ENCODE measurements at places on chromosomes 3 and 15.

DNA sequence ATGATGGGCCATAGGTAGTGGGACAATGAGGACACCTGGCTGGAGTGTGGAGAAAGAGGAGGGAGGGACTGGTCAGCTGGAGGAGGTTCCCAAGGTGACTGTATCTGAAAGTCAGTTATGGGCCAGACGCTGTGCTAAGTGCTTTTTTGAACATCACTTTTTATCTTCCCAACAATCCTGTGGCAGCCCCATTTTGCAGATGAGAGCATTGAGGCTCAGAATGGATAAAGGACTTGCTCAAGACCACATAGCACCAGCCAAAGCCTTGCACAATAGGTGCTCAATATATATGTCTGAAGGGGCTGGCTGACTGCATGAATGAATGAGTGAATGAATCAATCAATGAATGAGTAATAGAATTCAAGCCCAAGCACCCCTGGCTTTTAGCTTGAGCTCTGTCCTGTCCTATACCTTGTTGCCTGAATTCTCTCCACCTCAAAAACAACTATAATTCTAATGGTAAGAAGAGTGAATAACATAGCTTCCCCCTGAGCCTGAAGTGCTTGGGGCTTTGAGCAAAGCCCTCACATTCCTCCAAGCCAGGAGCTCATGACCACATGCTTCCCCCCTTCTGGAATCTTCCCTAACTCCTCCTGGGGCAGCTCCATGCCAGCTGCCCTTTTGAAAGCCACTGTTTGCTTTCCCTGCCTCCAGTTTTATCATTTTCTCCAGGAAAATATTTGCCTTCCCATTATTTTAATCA lies 150.9 kb downstream of the RPLP1 start:
- DNase-seq, result no peak

- peak; percentile 20 for DNase-seq
These were observed 103.6 kb upstream of the ICE2 start for GRCh38 chr15:60582370-60583036.

DNA sequence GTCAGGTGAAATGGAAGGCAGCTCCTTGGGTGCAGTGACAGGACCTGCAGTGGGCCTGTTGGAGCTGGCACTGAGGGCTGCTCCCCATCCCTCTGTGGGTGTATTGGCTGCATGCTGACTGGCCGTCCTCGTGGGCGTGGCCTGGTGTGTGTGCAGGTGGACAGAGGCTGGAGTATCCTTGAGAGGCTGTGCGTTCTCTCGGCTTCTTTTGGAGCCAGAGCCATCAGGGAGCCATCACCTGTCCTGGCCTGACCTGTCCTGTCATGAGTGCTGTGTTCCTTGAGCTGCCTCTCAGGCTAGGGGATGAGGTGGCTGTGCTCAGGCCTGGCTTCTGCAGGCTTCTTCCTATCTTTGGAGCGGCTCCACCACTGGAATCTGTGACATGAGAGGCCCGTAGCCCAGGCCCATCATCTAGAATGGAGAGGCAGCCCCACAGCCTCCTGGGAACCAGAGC lies 61.5 kb downstream of the APBA2 start:
- DNase-seq, result no peak

DNA sequence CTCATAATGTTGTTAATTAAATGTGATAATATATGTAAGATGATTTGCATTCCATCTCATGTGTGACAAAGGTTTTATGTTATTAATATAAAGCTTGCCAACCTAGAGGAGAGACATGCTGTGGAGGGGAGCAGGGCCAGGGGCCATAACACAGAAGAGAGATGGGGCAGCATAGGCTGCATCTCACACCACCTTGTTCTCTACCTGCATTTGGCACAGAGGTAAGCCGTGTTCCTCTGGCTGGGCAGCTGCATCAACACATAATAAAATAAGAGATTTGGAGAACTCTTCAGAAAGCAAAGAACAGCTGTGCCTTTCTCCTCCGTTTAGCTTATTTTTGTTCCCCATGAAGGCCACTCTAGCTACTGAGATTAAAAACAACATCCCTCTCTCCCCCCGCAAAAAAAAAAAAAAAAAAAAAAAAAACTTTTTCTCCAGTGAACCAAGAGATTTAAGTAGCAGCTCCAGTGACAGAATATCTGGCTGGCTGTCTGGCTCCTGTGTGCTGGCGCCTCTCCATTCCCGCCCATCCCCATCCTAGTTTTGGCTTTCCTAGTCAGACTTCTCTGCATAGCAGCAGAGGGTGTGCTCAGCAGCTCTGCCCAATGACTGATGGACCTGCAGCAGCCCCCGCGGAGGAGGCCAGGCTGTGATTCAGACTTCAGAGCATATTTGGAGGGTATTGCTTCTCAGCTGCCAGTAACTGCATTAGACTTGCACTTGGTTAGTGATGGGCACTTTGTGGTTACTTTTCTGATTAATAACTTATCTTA lies 52.2 kb upstream of the STXBP5L start:
- no peak for DNase-seq

DNA sequence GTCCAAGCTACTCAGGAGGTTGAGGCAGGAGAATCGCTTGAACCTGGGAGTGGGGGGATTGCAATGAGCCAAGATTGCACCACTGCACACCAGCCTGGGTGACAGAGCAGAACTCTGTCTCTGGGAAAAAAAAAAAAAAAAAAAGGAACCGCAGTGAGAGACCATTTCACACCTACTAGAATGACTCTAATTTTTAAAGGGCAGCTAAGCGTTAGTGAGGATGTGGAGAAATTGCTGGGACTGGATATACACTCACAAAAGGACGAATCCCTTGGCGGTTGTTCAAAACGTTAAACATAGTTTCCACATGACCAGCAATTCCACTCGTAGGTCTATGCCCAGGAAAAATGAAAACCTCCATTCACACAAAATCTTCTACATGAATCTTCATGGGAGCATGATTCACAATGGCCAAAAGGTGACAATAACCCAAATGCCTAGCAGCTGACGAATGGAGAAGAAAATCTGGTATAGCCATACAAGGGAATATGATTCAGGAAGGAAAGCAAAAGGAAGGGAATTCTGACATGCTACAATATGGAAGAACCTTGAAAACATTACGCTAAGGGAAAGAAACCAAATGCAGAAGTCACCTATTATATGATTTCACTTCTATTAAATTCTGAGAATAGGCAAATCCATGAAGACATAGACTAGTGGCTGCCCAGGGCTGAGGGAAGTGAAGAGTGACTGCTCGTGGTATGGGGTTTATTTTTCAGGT lies 127.0 kb downstream of the CHSY1 start:
- no peak for DNase-seq

DNA sequence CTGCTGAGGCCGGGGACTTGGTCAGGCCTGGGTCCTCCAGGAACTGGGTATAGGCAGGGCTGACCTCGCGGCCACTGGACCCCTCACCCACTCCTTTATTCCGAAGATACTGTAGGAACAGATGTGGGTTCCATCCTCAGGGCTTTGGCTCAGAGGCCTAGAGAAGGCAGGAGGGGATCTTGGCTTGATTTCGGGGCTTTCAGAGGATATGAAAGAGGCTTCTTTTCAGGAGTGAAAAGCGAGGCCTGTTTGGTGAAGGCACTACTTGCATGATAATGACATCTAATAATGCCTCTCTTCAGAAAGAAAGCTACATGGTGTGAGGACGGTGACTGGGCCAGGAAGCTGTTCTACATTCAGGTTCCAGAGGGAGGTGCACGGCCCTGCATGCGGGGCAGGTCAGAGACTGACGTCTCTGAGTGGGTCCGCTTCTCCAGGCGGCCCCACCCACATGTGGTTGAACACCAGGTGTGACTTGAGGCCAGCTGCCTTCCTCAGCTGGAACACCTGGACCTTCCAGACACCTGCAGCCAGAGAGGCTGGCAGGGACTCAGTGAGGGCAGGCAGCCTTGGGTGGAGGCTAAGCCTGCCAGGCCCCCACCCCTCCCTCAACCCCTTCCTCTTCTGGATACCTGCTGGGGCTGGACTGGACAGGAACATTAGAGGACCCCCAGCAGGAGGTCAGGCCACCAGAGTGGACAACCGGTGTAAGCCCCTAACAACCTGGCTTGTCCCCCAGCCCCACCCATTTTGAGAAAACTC lies 31.1 kb upstream of the HHATL start:
- no peak for DNase-seq

GRCh38 chr15:43505738-43506137 lies 11.7 kb upstream of the MAP1A start:
- no peak for DNase-seq

DNA sequence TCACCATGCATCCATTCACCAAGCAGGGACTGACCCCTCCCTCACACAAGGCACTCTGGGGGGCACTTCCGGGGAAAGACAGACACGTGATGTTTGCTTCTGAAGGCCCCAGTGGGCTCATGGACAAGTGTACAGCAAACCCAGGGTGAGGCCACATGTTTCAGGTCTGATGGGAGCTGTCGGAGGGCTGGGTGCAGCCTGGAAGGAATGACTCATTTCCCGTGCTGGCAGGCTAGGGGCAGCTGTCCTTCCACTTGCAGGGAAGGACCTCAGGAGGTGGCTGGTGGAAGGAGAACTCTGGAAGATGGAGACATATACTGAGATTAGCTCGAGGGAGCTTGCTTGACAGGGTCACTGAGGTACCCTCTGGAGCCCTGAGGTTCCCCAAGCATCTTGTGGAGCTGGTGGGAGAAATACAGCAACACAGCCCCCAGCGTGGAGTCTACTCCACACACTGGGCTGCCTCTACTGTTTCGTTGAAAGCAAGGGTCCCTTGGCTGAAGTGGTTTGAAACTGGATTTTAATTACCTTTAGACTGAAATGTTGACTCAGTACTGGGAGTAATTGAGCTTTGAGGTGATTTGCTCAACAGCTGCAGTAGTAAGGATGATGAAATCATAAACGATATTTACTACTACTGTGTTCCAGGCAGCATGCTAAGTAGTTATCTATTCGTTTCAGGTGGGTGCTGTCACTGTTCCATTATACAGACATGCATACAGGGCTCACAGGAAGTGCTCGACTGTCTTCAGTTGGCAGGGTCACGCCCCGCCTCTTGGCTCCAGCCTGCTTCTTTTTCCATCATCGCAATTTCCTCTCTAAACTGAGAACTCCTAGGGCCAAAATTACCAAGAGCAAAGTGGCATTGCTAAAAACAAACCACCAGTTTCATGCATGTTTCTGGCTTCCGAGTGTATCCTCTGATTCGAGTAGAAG lies 230.4 kb downstream of the ADAMTS17 start:
- DNase-seq, result no peak

- no peak for DNase-seq
These were observed 75.1 kb upstream of the ETV5 start for GRCh38 chr3:186184021-186184420.

DNA sequence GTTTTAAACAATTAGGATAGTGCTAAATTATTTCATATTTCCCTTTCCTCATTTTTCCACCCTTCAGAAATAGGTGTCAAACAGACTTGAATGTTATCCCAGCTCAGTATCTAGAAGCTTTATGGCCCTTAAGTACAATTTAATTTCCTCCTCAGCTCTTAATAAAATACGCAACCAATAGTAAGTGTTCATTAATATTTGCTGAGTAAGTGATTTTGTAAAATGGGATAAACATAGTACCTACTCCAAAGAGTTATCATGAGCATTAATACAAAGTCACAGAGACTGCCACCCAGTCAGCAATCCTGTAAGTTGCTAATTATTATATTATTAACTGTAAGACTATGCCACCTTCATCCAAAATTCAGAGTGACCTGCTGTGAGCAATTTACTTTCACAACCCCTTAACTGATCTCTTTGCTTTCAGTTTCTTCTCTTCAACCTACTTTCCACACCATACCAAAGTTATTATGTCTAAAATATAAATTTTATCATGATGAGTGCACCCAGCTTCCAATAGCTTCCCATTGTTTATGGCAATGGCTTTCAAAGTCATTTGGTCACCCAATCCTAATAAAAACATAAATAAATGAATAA lies 30.7 kb upstream of the CLDN1 start:
- DNase-seq, result no peak

DNA sequence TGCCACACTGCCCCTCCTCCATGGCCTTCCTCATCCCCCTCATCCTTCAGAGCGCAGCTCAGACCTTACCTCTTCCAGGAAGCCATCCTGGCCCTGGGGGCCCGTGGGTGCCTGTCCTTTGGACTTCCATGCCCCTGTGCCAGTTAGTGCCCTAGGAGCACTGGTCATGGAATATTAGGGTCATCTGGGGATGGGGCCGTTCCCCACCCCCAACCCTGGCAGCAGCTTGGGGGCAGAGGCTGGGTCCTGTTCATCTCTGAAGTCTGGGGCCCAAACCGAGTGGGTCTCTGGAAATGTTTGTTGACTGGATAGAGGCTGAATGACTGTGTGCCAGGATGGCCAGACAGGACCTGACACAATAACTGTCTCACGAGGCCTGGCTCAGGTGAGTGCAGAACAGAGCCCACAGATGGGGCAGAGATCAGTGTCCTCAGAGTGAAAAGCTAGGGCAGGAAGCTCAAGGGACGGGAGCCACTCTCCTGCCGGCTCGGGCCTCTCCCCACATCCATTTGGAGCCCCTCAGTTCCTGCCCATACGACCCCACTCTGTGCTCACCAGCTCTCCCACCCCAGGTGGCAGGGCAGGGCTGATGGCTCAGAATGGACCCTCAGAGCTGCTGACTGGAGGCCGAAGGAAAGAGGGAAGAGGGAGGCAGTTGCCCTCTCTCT lies 62.5 kb downstream of the TLE3 start:
- DNase-seq, result no peak

DNA sequence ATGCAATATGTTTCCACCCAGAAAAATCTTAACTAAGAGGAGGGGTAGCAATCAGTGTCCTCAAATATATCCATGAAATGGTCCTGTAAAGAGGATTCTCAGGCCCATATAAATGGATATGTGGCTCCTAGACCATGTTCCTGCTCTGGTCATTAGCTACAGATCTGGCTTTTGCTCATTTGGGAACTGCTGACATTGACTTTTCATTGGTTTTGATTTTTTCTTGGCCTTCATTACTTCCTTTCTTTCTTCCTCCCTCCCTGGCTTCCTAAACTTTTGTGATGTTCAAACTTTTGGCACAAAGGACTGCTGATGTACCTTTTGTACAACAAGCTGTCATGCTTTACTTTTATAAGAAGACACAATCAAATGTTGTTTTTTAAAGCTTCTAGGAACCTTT lies 41.6 kb upstream of the SNRK start:
- no peak for DNase-seq

DNA sequence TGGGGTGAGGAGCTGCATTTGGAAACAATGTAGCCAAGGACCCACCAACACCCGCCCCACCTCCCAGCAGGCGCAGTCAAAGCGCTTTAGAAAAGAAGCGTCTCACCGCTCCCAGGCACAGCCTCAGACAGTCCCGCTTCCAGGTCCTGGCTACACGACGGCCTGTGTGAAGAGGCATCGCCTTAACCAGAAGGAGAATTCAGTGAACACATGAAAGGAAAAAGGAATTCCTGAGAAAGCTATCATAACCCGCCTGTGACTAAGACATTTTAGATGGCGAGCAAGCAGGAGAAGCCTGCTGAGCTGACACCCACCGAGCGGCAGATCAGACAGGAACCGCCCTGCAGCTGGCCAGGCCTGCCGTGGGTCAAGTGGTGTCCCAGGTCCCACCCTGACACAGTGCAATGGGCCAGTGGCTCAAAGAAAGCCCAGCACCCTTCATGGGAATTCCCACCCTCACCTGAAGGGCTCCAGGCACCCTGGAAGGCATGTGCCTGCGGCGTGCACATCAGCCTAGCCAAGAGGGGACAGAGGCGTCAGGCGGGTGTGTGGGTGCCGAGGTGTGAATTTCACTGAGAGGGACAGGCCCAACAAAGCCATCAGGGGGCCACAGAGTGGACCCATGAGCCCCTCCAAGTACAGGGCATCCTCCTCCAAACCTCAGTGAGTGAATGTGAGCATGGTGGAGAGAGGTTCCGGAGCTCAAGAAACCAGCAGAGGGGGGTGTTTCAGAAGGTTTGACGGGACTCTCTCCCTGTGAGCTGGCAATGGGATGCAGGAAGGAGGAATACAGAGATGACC lies 144.8 kb downstream of the NSMCE3 start:
- DNase-seq, result no peak

- no peak for DNase-seq
These were observed 16.8 kb upstream of the MCCC1 start for GRCh38 chr3:183116025-183116614.

GRCh38 chr3:126083913-126084767 lies at the start of gene SLC41A3:
TSS of gene SLC41A3 (minus strand) at chr3:126084124. CDS start at chr3:126068219, 15,905 bp downstream.
- peak; percentile 68 for DNase-seq
